A549 treated with CpdA at 1 μM for 4 hours (cell line): ENCODE measurements at places on chromosomes 7 and 10. TPM values are rescaled to one million over a fixed set of nuclear protein-coding genes. Genes with fewer than 3 reads are reported as not detected.

The CPN1 gene
- total RNA-seq = 0.17 to 0.51 TPM (median 0.24 TPM) in 5 replicates

The FGFR2 gene
- 0.20 to 0.99 TPM (median 0.41 TPM) in 5 replicates for total RNA-seq

The ANKRD22 gene
- total RNA-seq = 0.30 to 0.62 TPM (median 0.39 TPM) in 5 replicates

The COBL gene
- total RNA-seq = 4.0 to 4.7 TPM (median 4.5 TPM) in 5 replicates

The WAPL gene
- total RNA-seq = 14.8 to 18.2 TPM (median 16.6 TPM) in 5 replicates

The CAMK1D gene
- total RNA-seq = 6.3 to 8.0 TPM (median 7.6 TPM) in 5 replicates

The PON1 gene
- total RNA-seq = 0.14 to 0.59 TPM (median 0.45 TPM) in 5 replicates

The HOGA1 gene
- total RNA-seq = 0.81 to 2.0 TPM (median 1.3 TPM) in 5 replicates

The NUTM2E gene
- total RNA-seq = 0.29 to 0.52 TPM (median 0.45 TPM) in 5 replicates

The MRLN gene
- not detected in 5 replicates for total RNA-seq

The MYPN gene
- 2.5 to 4.0 TPM (median 2.7 TPM) in 5 replicates for total RNA-seq

The TACR2 gene
- 0.14 to 0.17 TPM (median 0.16 TPM) in 4 of 5 replicates, not detected in the other for total RNA-seq

The TBX20 gene
- total RNA-seq = 1.2 to 2.5 TPM (median 2.2 TPM) in 5 replicates

The FAM241B gene
- 18.3 to 21.2 TPM (median 19.5 TPM) in 5 replicates for total RNA-seq

The UPK3BL1 gene
- total RNA-seq = 8.6 to 16.5 TPM (median 13.2 TPM) in 5 replicates

The SEPHS1 gene
- 66.2 to 89.7 TPM (median 69.5 TPM) in 5 replicates for total RNA-seq

The ZNF37A gene
- total RNA-seq = 5.1 to 7.5 TPM (median 6.6 TPM) in 5 replicates

The CALD1 gene
- 49.0 to 93.5 TPM (median 67.3 TPM) in 5 replicates for total RNA-seq

The FKBP6 gene
- total RNA-seq = not detected in 5 replicates

The LIPM gene
- not detected in 5 replicates for total RNA-seq

The HOXA3 gene
- 5.3 to 13.3 TPM (median 10.6 TPM) in 5 replicates for total RNA-seq

The HOXA9 gene
- 0.45 to 1.3 TPM (median 0.73 TPM) in 5 replicates for total RNA-seq

The PLEKHS1 gene
- 0.02 to 0.13 TPM (median 0.07 TPM) in 4 of 5 replicates, not detected in the other for total RNA-seq

The HOXA1 gene
- total RNA-seq = 2.8 to 4.0 TPM (median 3.4 TPM) in 5 replicates

The MSMB gene
- not detected in 5 replicates for total RNA-seq

The A1CF gene
- 0.03 to 0.10 TPM (median 0.09 TPM) in 3 of 5 replicates, not detected in the others for total RNA-seq

The PKD2L1 gene
- total RNA-seq = 0.09 to 0.15 TPM in 2 of 5 replicates, not detected in the others

The MMS19 gene
- 43.9 to 50.0 TPM (median 45.7 TPM) in 5 replicates for total RNA-seq

The C1GALT1 gene
- total RNA-seq = 30.7 to 38.3 TPM (median 32.8 TPM) in 5 replicates

The PRKCQ gene
- total RNA-seq = 4.0 to 5.1 TPM (median 4.4 TPM) in 5 replicates

The ASB4 gene
- total RNA-seq = 0.10 to 0.44 TPM (median 0.23 TPM) in 5 replicates

The SYT15 gene
- total RNA-seq = 2.2 to 2.8 TPM (median 2.6 TPM) in 5 replicates

The VIM gene
- total RNA-seq = 1,774 to 2,057 TPM (median 1,913 TPM) in 5 replicates

The INA gene
- 22.8 to 32.7 TPM (median 26.1 TPM) in 5 replicates for total RNA-seq

The NKX1-2 gene
- total RNA-seq = 0.03 TPM in 1 of 5 replicates, not detected in the others

The RGR gene
- not detected in 5 replicates for total RNA-seq

The AKR1D1 gene
- total RNA-seq = not detected in 5 replicates

The UTF1 gene
- total RNA-seq = 0.07 to 0.16 TPM (median 0.14 TPM) in 3 of 5 replicates, not detected in the others

The NPFFR1 gene
- not detected in 5 replicates for total RNA-seq

The GJC3 gene
- 0.15 to 0.27 TPM (median 0.19 TPM) in 5 replicates for total RNA-seq

The SEMA3A gene
- total RNA-seq = 5.6 to 8.9 TPM (median 6.3 TPM) in 5 replicates

The WEE2 gene
- total RNA-seq = 0.03 TPM in 1 of 5 replicates, not detected in the others
